ENCODE measurements at places on chromosomes 13 and 19. TPM values are rescaled to one million over a fixed set of nuclear protein-coding genes. Genes with fewer than 3 reads are reported as not detected.

- DNase-seq, result no peak
Observed at GRCh38 chr19:28497137-28497536, 715.8 kb downstream of the UQCRFS1 start.

ZNF180 gene
- 17.1 TPM for total RNA-seq

DNA sequence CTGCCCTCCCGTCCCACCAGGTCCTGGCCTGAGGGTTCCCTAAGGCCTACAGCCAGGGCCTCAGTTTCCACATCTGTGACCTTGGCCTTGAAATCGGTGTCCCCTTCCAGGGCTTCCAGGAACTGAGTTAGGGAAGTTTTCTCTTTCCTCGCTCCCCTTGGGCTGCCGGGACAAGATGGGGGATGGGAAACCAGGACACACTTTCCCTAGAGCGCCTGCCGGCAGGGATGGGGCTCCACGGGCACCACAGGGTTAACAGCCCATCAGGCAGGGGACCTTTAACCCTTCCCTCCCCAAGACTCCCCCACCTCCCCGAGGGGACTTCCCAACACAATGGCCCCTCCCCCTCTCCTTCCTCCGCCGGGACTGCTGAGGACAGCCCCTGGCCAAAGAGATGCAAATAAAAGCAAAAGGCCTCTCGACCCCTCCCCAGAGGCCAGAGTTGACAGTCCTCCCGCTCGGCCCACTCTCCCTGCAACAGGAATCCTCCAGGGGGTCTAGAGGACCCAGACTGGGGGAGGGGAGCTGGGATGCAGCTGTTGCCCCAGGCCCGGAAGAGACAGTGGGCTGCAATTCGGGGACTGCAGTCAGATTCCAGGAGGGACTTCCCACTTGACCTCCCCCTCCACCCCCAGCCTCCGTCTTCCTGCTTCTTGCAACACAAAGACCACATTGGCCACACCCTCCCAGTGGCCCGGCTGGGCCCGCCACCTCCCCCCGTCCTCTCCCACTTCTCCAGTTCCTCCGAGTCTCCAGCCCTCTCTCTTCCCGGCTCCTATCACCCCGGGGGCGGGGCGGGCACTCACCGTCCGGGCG, 3.4 kb downstream of the BBC3 start:
- peak; percentile 29 for DNase-seq

GRCh38 chr13:70523622-70524021, 415.4 kb upstream of the KLHL1 start:
- DNase-seq, result no peak

- DNase-seq, result no peak
Observed at GRCh38 chr19:49581007-49581508, at the start of gene PRRG2. TSS of gene PRRG2 (plus strand) at chr19:49581316. CDS start at chr19:49583220, 1,904 bp downstream.

CCDC106 gene
- 1.2 TPM for total RNA-seq

GRCh38 chr19:32870981-32871451, 1.4 kb upstream of the SLC7A9 start:
- DNase-seq, result no peak

DNA sequence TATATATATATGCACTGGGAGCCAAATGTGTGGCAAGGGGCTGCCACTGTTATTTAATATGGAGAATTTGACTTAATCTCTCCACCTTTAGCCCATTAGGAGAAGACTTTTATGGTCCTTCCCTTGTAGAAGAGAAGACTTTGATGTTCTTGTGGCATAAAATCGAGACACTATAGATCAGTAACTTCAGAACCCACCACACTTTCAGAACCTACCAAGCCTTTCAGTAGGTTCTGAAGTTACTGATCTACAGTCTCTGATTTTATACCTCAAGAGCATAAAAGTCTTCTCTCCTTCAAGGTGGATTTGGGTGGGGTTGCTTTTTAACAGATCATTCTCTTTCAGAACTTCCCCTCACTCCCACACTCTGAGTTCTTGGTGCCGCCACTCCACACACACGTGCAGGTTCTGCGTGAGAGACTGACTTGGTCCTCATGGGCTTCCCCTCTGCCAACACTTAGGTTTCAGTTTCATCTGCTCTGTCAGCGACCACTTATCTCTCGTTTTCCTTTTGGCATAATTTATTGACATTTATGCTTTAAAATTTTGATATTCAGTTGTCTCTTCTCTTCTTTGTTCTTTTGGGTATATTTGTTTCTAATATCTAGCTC, 213.4 kb upstream of the PCDH17 start:
- DNase-seq, result no peak

NAPSA gene
- total RNA-seq, result 6.6 TPM

- DNase-seq, result no peak
Observed at GRCh38 chr13:109096101-109096500, 466.7 kb downstream of the MYO16 start.

ZNF723 gene
- not detected for total RNA-seq

DNA sequence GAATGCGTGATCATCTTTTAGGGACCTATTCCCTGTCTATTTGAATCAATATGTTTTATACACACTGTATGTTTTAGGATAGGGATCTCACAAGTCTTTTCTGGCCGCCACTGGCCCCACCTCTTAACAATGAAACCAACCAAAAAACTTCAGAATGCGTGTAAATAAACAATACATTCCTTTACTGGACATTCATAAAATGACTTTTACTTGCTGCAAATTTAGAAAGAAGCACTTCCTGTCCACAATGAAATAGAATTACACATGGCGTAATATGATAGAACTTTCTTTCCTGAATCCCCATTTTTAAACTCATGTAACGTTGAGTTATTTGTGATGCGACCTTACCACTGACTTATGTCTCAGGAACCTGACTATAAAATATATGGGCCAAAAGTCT, 233.6 kb downstream of the SLITRK6 start:
- DNase-seq, result no peak

GRCh38 chr19:58096884-58097283, 1.1 kb downstream of the ZSCAN18 start:
- DNase-seq, result no peak

- DNase-seq, result no peak
Observed at GRCh38 chr19:2385053-2385721, 25.1 kb downstream of the TMPRSS9 start.

ZNF85 gene
- 6.5 TPM for total RNA-seq

LILRA1 gene
- not detected for total RNA-seq

CYP2A7 gene
- total RNA-seq, result not detected

FFAR3 gene
- total RNA-seq, result not detected

ADGRE1 gene
- total RNA-seq, result 8.5 TPM

GRCh38 chr19:45218911-45219743, 26.1 kb downstream of the EXOC3L2 start:
- no peak for DNase-seq

GRCh38 chr19:8306235-8307054, 1.7 kb downstream of the CD320 start:
- no peak for DNase-seq

DNA sequence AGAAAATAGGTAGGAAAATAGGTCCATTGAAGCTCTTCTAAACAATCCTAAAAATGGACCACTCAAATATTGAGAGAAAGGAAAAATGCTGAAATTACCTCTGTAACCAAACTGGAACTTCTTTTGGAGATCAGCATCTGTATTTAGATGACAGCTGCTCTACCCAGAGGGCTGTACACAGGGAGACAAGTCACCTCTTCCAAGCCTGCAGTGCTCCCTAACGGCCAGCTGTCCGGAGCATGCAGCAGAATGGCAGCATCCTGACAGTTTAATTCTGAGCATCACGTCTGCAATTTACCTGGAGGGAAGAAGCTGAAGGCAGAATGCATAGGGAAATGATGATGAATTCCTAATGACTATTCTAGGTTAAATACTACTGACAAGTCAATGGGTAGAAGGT, 62.8 kb upstream of the DIAPH3 start:
- no peak for DNase-seq

FGF9 gene
- 6.5 TPM for total RNA-seq

GRCh38 chr13:22018836-22019210, 347.9 kb downstream of the FGF9 start:
- DNase-seq, result no peak

IGFL2 gene
- not detected for total RNA-seq

DNA sequence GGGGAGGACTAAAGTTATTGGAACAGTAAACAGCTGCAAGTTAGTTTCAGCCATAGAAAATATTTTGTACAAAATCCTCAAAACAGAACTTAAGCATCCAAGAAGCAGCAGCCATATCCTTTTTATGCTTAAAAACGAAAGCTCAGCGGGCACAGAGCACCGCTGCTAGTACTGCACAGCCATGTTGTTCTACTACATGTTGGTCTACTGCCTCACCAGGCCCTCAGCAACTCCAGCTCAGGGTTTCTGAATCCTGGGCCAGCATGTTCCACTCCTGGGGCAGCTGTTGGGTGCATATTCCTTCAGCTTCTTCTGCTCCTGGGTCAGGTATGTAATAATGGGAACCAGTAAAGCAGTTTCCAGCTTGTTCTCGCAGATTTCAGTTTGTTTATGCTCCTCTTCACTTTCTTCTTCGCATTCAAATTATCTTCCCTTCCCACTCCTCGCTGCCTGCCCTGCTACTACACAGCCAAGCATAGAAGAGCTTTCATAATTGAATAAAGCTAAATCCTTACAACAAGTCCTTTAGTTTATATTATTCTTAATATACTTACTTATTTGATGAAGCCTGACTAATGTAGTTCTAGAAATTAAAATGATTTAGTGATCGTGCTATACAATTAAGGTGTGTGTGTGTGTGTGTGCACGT, 820.5 kb upstream of the ATXN8OS start:
- no peak for DNase-seq

- no peak for DNase-seq
Observed at GRCh38 chr19:18379803-18380747, 5.9 kb upstream of the GDF15 start.

ZNF729 gene
- total RNA-seq, result not detected

DNA sequence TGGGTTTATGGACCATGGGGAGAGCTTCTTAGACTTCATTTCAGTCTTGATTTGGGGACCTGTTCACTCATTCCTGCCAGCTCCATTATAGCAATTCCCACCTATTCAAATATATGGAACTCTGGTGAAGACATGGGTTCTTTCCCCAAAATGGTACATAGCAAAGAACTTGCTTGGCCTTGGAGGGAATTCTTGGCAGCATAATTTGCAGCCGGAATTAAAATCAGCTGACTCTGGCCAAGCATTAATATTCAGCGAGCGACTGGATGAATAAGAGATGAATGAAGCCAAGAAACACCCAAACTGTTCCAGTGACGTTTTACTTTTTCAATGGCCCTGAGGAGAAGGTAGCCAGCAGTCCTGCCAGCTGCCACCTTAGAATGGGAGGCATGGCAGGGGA, 88.4 kb upstream of the SOX1 start:
- no peak for DNase-seq

FGF21 gene
- not detected for total RNA-seq

DNA sequence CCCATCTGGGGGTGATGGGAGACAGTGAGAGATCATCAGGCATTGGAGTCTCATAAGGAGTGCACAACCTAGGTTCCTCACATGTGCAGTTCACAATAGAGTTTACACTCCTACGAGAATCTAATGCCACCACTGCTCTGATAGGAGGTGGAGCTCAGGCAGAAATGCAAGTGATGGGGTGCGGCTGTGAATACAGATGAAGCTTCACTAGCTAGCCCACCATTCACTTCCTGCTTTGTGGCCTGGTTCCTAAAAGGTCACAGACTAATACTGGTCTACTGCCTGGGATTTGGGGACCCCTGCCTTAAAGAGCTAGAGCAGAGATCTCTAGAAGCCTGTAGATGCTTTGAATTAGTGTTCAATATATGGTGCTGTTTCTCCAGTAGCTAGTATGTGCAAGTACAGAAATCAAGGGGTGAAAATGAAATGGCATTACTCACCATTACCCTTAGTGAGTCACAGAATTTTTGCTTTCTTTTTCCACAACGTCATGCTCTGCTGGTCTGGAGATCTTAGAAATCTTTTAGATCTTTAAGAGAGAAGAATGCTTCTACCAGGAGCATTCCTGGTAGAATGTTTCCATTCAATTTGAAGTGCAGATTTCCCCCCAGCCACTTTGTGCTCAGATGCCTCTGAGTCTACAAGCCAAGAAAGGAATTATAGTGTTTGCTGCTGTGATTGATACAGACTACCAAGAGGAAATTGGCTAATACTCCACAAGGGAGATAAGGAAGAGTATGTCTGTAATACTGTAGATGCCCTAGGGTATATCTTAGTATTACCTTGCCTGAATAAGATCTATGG, 2301.2 kb downstream of the PCDH9 start:
- no peak for DNase-seq

- no peak for DNase-seq
Observed at GRCh38 chr19:4932711-4933110, 23.4 kb downstream of the UHRF1 start.

PALM3 gene
- not detected for total RNA-seq

ZNF221 gene
- total RNA-seq, result 2.9 TPM
